Activated CD8-positive, alpha-beta memory T cell treated with anti-CD3 and anti-CD28 coated beads, Interleukin-2, amount 50 U/mL, for 48 hours (primary cell): ENCODE measurements at places on chromosomes 7 and 10.

DNA sequence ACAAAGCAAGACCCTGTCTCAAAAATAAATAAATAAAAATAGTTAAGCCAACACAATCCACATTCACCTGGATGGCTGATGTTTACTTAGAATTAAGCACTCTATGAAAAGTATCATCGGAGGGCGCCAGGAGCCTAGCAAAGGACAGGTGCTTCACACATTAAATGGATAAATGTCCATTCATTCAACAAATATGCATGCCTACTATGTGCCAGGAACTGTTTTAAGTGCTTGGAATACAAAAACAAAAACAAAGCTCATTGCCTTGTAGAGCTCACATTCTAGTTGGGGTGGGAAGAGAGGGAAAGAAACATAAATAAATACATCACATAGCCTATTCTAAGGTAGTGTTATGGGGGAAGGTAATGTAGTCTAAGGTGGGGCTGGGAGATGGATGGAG is 4.1 kb downstream of the BAIAP2L1 start:
- no peak for DNase-seq

DNA sequence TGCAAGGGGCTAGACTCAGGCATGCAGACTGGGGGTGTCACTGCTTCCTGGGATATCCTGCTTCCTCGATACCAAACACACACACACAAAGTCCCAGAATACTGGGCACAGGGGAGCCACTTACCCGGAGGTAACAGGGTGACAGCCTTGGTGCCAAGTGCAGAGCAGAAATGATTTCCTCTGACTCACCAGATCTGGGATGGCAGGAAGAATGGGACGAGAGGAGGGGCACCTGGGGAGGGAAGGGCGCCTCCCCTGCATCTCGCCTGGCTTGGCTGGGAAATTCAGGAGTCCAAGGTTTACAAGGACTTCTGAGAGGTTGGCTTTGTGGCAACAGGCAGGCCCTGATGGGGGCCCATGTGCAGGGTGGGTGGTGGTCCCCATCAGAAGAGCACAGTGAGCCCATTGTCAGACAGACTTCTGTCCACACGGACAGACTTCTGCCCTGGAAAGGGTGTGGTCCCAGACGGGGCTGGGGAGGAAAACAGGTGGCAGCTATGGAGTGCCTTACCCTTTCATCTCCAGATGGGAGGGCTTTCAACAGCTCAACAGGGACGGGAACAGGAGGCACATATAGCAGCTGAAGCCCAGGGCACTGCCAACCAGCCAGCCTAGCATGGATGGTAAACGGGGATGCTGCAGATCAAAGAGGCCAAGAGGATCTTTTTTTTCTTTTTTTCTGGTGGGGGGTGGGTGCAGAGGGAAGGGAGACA is 9.7 kb upstream of the CCL24 start:
- DNase-seq, result no peak

DNA sequence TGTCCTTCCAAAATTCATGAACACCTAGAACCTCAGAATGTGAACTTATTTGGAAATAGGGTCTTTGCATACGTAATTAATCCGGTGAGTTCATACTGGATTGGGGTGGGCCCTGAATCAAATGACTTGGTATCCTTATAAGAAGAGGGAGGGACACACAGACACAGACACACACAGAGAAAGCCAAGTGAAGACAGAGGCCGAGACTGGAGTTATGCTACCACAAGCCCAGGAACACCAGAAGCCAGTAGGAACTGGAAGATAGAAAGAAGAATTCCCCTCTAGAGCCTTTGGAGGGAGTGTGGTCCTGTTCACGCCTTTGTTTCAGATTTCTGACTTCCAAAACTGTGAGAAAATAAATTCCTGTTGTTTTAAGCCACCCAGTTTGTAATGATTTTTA is 17.1 kb upstream of the PHF14 start:
- no peak for DNase-seq

- DNase-seq, result no peak
Observed at GRCh38 chr10:87579563-87579962, 74.9 kb downstream of the MINPP1 start.

DNA sequence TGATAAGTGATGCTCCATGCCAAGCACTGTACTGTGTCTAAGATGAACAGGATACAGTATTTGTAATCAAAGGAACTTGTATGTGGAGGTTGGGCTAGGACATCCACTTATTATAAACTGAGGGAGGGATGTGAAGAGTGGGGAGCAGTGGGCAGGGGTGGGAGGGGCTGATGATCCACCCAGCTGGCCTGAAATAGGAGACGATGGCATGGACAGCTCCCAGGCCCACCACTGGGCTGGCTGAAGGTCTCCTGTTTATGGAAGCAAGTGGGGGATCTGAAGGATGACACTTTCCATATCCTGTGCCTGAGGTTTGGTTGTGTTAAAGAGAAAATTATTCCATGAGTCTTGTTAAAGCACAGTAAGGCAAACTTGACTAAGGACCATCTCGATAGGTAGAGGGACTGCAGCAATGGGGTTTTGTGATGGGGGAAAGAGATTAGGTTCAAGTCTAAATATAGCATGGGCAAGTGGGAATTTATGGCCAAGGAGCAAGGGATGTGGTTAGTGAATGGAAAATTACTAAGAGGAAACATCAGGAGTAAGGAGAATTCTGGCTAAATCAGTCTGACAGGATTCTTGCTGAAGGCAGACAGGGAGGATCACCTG is 124.6 kb downstream of the CCNY start:
- DNase-seq, result no peak

GRCh38 chr10:49414496-49414895 is 18.6 kb upstream of the DRGX start:
- DNase-seq, result no peak

GRCh38 chr7:142445019-142445686 is 187.3 kb upstream of the PRSS58 start:
- no peak for DNase-seq

- no peak for DNase-seq
Observed at GRCh38 chr7:154375956-154376355, 323.8 kb downstream of the DPP6 start.

GRCh38 chr7:113799896-113800295 is 118.9 kb downstream of the PPP1R3A start:
- no peak for DNase-seq

- DNase-seq, result no peak
Observed at GRCh38 chr7:73650524-73650923, 17.1 kb upstream of the VPS37D start.

DNA sequence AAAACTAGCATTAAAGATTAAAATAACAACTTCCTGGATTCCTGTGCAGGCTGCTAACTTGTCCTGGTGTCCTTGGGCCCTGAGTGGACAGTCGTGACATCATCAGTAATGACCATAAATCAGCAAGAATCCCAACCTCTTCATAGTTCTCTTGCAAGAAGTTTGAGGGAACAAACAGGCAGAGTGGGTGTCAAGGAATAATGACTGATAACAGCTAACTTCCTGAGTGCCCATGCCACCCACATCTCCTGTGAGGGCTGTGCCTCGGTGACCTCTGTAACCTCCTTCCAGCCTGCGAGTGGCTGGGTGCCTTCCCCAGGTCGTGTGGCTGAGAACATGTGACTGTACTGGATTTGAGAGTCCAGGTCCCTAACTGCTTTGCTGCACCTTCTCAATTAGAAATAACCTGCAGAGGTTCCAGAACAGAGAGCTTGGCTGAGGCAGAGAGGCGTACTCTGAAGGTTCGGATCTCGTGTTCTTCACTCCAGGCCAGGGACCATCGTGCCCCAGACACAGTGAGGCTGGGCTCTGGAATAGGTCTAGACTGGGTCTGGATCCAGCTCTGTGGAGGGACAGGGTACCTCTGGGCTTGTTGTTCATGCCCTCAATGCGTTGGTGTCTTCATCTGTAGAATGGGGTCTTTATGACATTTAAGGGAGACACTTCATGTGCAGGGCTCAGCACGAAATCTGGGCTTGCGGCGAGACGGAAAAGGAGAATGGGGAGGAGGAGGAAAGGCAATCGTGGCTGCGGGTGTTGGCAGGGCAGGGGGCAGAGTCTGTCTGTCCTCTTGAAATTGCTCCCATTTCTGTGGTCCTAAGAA is 313.1 kb upstream of the ZNF32 start:
- DNase-seq, result peak; percentile 23
